ENCODE measurements at places on chromosomes 1 and 21.

GRCh38 chr21:45085700-45086099, 11.3 kb downstream of the ADARB1 start:
- DNase-seq = no peak

DNA sequence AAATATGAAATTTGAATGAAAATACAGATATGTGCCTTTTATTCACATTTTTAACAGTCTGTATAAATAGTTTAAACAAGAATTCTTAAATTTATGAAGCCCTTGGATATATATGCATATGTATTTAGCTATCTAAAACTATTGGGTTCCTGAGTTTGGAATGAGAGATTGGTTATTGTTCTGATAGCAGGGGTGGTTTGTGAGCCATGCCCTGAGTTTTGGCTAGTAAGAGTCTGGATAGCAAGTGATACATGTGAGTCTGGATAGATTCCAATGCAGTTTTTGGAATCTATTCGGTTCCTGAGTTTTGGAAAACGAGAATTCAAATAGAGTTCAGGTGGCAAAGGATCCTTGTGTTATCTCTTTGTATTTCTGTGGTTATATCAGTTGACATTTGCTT, 2.8 kb downstream of the MAN1A2 start:
- DNase-seq = no peak

GRCh38 chr1:213997038-213997771, 9.4 kb downstream of the PROX1 start:
- DNase-seq = no peak

DNA sequence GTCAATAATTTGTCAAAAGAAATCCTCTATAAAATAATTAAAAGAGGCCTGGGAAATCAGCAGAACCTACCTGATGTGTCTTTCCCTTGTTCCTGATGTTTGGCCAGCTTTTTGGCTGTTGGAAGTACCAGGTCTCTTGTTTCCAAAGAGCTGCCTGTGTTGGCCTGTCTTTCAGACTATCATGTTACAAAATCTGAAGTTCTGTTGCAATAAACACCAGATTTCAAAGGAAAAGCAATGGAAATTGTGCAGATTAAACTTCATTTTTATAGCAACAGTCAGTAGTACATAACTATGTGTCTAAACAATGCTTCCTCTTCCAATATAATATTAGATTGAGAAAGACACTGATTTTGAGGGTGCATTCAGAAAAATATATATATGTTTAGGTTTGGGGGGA, 647.2 kb upstream of the CXADR start:
- DNase-seq = no peak

DNA sequence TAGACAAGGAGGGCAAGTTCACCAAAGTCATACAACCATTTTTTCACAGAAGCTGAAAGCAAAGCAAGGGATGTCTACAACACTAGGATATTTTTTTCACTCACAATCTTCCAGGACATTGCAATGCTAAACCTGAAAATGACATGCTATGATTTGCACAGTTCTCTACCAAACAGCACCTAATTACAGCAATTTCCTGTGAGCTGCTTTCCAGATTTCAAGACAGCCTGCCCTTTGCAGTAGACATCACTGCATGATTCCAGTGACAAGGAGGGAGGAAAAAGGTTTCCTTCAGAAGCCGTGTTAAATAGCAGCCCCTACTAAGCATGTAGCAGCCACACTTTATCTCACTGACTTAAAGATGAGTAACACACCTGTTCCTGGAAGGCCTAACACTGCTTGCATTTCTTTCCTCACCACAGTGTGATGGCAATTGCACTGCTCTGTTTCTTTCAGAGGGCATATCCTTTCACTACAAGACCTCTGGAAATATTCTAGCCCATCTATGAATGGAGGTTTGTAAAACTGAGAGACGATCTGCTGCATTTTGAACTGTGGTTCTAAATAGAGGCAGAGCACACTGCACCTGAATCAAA, 97.1 kb downstream of the DUSP10 start:
- no peak for DNase-seq

All from NCI-H1092 (cell line).